ENCODE measurements at places on chromosomes 5 and 9.

- no peak for DNase-seq
Measured at GRCh38 chr5:57720656-57721055, 238.0 kb upstream of the ACTBL2 start.

DNA sequence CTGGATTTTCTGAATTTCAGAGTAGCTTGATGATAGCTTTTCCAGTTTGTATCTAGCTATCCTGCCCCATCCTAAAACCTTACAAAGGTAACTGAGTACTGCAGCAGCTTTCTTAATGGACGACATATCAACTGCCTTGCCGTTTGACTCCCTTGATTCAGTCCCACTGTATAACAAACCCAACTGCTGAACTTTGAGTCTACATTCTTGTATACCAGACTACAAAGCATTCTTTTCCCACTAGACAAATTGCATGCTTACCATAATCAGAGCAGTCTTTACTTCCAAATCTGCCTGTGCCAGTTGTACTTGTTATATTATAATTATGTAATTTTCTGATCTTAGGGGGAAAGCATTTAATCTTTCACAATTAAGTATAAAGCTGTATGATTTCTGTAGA, 47.3 kb downstream of the ANKRD31 start:
- DNase-seq = no peak

GRCh38 chr9:8706531-8706930, 907.0 kb upstream of the DMAC1 start:
- DNase-seq = no peak

- DNase-seq = no peak
Measured at GRCh38 chr5:34452170-34452828, 203.8 kb upstream of the RAI14 start.

DNA sequence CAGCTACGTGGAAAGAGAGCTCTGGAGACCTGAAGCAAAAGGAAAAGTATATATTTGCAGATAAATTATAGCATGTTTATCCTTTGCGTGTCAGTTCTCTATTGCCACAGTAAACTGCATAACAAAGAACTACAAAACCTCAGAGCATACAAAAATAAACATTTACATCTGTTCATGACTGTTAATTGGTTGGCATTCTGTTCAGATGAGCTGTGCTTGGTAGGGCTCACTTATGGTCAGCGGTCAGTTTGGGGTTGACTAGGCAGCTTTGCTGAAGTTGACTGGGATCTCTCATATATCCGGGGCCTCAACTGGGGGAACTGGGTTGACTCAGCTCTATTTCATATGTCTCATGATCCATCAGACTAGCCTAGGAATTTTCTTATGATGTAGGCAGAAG, 257.7 kb downstream of the TLE1 start:
- no peak for DNase-seq

DNA sequence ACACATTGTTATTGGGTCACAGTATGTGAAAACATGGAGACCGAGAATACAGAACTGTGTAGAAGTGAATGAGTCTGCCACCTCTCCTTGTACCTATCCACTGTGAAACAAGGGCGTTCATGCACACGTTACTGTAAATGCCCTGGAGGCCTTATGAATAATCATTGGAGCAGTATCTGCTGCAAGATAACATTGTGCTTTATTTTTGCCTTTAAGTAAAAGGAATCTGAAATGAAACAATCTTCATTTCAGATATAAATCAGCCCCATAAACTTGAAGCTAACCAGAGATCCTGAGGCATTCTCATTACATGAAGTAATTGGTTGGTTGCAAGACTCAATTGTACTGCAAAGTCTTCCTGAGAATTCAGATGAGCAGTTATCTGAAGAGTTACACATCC, 419.6 kb downstream of the KDM4C start:
- DNase-seq = no peak

- DNase-seq = peak; percentile 35
Measured at GRCh38 chr5:91419571-91420537, 36.7 kb upstream of the ARRDC3 start.

DNA sequence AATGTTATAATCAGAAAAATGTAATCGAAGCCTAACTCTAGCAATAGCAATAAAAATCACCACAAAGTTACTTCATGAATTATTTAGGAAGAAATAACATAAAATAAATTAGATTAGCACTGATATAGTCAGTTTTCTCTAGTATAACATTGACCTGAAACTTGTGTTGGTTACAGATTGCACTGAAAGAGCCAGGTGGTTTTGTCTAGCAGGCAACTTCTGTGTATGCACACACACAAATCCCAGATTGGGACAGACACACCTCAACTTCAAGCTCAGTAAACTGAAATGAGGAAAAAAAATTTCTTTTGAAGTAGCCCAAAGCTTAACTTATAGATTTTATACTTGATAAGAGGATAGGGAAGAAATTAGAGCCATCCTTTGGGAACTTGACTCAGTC, 129.3 kb downstream of the EFNA5 start:
- DNase-seq = no peak
